ENCODE measurements at places on chromosomes 13 and 19.

DNA sequence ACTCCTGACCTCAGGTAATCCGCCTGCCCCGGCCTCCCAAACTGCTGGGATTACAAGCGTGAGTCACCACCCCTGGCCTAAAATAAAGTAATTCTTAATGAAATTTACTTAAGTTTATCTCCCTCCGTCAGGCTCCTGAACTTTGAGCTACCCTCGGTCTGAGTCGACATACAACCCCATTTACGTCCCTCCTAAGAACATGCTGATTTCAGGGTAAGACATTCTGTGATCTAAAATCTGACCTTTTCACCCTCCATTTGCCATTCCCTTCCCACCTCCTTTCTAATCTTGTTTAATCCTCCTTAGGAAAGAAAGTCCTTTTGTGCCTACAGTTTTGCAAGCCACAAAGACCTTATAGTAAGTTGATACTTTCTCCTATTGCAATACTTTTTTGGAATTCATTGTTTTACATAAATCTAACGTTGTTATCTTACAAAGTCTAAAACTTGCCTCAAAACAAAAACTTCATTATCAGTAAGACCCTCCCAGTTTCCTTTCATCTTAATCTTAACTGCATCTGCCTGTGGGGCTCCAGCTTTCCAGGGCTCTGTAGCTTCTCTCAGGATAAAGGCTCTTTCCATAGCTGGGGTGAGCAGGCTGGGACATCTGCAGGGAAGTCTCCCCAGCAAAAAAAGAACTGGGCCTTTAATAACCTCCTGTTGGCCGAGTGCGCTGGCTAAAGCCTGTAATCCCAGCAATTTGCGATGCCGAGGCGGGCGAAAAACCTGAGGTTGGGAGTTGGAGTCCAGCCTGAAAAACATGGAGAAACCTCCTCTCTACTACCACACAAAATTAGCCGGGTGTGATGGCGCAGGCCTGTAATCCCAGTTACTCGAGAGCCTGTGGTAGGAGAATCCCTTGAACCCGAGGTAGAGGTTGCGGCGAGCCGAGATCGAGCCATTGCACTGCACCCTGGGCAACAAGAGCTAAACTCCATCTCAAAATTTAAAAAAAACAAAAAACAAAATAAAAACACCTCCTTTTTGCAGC is 143.1 kb downstream of the ZNF737 start:
- DNase-seq: no peak

GRCh38 chr13:51684076-51684475 is 99.8 kb downstream of the WDFY2 start:
- DNase-seq: no peak

- DNase-seq: no peak
Measured at GRCh38 chr13:28140433-28141125, 2.2 kb downstream of the PAN3 start.

- no peak for DNase-seq
Measured at GRCh38 chr19:18590273-18591272, 2.0 kb downstream of the REX1BD start.

GRCh38 chr13:29704648-29705047 is 109.2 kb upstream of the SLC7A1 start:
- no peak for DNase-seq

DNA sequence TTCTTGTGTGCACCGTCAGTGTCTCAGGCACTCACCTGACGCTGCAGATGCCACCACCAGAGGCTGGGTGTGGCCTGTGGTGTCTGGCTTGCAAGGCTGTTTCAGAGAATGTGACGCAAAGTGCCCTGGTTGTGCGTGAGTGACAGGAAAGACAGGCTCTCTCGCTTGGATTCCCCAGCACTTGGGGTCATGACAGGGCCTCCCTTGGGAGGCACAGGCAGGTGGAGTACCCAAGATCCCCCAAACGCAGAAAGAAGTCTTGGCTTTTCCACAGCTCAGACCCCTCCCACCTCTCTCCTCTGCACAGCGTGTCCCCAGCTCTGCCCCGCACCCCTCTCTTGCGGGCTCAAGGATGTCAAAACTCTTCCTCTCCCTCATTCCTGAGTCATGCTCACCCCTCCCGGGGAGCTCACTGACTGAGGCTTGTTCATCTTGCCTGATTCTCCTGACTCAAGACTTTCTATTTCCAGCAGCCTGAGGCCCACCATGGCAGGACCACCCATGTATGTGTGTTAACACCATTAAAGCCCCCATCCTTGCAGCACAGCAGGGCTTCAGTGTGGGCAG is 21.0 kb downstream of the DHX34 start:
- DNase-seq: peak; percentile 36

- DNase-seq: no peak
Measured at GRCh38 chr13:84315527-84315926, 433.3 kb upstream of the SLITRK1 start.

DNA sequence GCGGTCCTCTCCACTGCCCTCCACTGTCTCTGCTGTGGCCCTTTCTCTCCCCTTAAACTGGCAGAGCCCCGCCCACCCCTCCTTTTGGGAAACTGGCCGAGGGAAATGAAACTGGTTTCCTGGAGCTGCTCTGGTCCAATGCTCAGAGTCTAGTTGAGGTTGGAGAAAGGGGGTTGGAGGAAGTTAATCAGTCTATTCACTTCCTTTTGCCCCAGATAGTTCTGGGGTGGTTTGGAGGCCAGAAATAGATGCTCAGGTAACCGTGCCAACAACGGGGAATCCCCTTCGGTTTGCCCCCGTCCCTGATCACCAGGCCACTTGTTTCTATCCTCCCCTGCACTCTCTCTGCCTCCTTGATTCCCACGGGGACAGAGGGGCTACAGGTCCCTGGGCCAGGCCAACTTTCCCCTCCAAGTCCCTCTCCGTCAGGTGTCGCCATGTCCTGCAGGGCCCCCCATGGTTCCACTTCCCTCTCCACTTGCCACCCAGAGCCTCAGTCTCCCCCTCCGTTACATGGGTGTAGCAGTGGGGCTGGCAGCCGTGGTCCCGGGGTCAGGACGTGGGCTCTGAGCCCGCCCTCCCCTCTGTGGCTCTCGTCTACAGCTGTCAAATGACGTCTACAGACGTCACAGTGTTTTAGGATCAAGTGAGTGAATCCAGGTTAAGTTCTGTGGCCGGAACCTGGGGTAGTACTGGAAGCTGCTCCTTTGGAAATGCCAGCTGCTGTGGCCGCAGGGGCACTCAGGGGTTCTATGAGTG is at the start of gene IL4I1:
IL4I1 (minus strand) TSS at position 25 of the 759 bp plus-strand sequence. CDS start 727 bp downstream, outside the sequence.
- DNase-seq: no peak

GRCh38 chr19:5718579-5719273 is 1.2 kb downstream of the LONP1 start:
- DNase-seq: peak; percentile 52

DNA sequence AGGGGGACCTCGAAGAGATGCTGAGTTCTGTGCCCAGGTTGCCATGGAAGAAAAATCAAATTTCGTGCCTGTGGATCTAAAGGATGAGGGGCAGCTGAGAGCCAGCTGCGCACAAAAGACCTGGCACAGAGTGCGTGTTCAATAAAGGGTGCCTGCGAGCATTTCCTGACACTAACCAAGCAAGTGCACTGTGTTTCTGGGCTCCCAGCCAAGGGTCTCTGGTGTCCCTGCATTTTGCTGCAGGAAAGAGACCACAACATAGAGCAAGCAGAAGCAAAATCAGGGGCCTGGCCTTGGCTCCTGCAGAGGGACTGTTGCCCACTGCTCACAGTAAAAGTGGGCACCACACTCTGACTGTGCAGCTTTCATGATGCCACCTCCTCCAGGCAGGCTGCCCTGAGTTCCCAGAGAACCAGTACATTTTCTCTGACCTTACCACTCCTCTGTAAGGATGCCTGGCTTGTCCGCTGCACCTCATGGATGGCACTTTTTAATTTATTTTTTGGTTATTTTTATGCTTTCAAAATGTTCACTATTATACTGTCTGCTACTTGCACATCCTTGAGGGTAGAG is 70.8 kb upstream of the GPR12 start:
- DNase-seq: no peak

- no peak for DNase-seq
Measured at GRCh38 chr13:99648066-99648665, 146.9 kb downstream of the TM9SF2 start.

DNA sequence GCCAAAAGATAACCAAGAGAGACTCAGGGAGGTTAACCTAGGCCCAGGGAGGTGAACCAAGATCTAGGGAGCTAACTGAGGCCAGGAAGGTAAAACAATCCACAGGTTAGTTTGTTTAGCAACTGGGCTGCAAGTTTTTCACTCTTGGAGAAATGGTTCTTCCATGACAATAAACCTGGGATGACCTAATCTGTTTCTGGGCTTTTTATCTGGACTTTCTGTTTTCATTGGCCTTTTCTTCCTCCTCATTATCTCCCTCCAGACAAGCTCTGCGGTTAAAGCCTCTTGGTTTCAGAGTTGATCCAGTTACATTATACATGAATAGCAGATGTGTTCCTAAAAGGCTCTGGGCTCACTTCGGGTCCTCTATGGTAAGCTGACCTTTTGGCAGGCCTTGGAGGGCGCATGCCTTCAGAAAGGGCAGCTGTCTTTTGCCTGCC is 44.2 kb downstream of the PCDH8 start:
- DNase-seq: no peak

- DNase-seq: no peak
Measured at GRCh38 chr13:91771229-91771628, 372.8 kb downstream of the GPC5 start.

- DNase-seq: no peak
Measured at GRCh38 chr13:112928020-112928971, 40.7 kb upstream of the MCF2L start.

DNA sequence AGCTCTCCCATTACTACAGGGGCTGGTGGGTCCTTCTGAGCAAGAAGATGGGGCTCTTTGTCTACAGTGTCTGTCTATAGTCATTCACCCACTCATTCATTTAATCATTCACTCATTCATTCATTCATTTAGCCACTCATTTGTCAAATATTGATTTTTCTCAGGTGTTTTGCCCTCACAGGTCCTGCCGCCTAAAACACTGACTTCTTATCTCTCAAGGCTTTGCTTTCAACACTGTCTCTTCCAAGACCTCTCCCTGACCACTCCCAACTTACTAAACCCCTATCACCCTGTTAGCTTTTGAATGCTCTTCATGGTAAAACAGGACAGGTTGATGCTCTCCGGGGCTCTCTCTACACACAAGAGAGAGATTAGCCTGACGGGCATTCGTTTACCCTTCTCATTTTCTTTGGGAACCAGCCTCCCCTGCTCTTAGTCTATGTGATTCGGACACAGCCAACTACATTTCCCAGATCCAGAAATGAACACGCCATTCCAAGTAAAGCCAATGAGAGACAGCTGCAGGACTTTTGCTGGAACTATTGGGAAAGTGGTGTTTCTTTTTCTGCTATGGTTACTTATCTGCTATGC is 22.7 kb downstream of the FAM187B start:
- DNase-seq: no peak

GRCh38 chr13:47100214-47100853 is 203.5 kb upstream of the HTR2A start:
- DNase-seq: no peak

DNA sequence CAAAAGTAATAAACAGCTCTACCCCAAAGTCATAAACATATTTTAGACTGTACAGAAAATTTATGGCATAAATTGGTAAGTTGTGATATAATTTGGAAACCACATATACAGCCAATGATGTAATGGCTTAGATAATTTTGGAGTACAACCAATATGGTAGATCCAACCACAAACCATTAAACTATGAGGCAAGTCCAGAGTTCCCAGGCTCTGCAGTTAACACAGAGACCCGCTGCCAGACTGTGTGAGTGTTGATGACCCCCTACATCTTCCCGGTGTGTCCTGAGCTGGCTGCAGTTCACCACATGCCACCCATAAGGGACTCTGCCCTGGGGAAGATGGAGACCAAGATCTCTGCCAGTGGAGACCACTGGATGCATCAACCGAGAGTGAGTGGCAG is 9.9 kb upstream of the SERPINE3 start:
- no peak for DNase-seq

DNA sequence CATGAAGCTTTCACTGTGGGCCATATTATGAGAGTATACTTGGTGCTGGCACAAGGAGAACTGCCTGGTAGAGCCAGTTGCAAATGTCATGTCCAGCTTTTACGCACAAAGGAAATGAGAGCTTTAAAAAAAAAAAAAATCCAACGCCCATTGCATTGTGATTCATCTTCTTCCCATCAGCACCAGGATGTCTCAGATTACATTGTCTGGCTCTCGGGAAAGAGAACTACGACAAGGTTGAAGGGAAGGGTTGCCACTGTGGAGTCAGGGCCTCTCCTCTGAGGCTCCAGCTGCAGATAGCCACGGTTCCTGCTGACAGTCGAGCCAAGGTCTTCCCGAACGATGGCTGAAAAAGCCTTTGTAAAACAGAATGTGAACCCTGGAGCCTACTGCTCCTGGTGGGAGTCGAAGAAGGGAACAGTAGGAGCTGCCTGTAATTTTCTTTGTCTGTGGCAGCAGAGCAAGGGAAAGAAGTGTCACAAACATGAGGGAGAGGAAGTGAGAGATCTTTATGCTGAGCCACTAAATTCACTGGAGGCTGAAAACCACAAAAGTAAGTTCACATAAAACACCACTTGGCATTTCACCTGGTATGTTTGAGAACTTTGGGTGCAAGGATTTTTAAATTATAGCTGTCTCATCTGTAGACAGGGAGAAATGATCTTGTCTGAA is 704.7 kb downstream of the DIAPH3 start:
- peak; percentile 33 for DNase-seq

GRCh38 chr13:20825477-20825875 is 51.7 kb upstream of the EEF1AKMT1 start:
- DNase-seq: no peak

All from HS-5 (cell line).